ENCODE measurements at places on chromosomes 7 and 10.

DNA sequence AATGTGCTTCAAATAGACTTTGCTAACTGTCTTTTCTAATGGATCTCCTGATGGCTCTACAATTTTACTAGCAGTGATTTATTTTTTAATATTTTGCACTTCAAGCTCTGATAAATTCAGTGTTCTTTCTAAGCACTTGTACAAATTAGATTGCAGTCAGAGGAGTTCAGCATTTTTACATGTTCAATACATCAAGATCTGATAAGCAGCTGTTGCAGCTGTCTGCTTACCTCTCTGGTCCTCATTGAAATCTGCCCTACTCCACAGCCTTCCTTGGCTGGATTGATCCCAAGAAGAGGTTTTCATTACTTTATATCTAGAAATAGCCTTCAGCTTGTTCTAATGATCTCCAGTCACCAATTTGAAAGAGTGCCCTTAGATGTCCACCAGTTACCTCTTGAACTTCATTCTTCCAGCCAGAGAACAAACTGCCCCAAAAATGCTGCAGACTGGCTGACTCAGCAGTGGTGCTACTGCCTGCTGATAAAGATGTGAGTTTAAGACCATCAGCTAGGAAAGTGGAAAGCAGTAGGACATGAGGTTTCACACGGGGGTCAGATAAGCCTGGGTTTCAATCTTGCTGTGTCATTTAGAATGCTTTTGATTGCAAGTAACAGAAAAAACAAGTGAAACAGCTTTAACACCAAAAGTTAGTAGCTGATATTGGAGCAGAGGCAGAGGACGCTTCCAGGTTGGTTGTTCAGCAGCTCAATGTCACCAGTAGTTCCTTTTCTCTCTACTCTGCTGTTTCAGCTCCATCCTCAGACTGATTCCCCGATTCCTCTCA lies 350.9 kb upstream of the NPVF start:
- DNase-seq: no peak

GRCh38 chr7:7577888-7578287 lies 11.2 kb downstream of the MIOS start:
- no peak for DNase-seq

DNA sequence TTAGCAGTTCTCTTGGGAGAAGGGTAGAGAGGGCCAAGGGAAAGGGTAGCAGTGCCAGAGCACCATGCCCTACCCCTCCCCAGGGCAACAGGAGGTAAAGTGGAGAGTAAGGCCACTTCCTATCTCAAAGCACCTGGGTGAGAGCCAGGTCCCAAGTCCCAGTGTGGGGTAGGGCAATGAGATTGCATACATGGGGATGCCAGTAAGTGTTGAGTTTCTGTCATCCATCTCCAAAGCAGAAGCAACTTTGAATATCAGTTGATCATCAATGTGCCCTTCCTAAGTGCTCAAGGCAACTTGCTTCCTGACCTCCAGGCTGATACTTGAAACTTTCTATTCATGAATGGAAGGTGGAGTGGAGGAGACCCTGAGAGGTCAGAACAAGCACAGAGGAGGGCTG lies 2.2 kb upstream of the CAMK2G start:
- no peak for DNase-seq

GRCh38 chr10:75493464-75493863 lies 62.0 kb downstream of the LRMDA start:
- no peak for DNase-seq

DNA sequence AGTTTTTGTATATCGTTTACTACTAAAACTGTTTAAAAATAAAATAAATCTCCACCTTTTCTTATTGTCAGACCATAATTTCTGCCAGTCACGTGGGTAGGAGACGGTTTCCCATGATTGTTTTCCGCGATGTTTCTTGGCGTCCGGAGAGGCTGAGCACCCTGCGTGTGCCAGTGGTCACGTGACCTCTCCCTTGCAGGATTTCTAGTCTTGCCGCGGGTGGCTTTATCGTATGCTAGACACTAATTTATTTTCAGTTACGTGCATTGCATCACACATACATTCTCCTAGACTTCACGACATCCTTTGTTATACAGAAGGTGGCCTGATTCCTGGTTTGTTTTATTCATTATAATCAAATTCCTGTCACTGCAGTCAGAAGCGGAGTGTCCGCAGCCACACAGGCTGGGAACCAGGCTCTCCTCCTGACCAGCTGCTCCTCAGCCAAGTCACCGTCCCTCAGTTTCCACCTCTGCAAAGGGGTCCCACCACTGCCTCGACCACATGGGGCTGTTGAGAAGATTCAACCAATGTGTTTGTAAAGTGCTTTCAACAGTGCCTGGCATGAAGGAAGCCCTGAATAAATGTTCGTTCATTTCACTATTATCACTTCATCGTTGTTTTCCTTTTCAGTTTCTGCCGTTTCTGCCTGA lies 203.2 kb upstream of the PPP2R2D start:
- DNase-seq: no peak

GRCh38 chr10:90326498-90327267 lies 531.2 kb downstream of the HTR7 start:
- DNase-seq: no peak

DNA sequence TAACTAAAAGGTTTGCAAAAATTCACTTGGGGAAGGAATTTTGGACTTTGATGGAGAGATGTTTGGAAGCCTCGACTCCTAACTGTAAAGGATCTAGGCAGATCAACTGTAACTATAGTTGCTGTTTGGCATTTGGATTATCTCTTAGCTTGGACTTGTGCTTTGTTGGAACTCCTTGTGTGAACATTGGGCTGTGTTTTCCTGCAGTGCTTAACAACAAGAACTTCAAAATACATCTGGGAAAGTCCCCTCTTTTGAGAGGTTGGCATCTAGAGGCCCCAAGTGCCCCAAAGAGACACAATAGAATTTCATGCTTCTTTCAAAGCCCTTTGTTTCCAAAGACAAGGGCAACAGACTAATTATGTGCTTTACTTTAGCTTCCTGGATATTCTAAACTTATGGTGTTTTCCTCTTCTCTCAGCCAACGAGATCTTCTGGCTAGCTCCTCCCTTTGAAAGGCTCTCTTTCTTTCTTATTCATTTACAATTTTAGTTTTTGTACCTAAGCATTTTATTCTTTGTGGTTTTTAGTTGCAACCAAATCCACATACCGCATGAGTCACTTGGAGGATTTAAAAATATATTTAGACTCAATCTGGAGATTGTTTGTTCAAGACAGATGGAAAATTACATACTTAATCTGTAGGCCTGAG lies 11.6 kb downstream of the ABCA13 start:
- DNase-seq: no peak

- no peak for DNase-seq
Observed at GRCh38 chr10:21048068-21048467, 151.0 kb upstream of the NEBL start.

DNA sequence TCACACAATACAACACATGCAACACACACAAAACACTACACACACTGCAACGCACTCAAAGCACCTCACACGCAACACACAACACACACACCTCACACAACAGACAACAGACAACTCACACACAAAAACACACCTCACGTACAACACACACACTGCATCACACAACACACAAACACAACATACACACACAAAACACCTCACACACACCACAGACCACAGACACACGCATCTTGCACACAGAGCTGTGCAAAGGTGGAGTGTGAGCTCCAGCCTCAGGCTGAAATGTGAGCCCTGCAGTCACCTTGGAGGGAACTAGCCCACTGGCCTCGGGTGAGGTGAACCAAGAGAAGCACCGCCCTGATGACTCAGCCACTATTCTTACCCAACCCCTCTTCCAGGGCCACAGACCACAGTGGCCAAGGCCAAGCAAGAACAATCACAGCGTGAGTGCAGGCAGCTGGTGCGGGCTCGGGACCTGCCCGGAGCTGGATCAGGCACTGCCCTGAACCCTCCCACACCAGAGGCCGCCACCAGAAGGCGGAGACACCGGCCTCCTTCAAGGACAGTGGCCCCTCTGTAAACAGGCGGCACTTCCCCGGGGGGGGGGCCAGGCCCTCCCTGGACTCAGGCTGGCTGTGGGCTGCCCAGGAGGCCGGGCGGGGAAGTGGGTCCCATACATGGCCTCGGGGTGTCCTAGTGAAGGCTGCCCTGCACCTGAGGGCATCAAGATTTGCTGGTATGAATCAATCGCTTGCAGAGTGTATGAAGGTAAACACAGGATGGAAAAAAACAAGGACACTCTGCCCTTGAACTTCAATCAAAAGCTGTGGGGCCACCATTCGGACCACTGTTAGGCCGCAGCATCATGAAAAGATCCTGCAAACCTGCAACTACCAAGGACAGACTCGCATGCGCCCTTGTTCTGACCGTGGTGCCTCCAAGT lies 106.7 kb downstream of the TNS3 start:
- no peak for DNase-seq

DNA sequence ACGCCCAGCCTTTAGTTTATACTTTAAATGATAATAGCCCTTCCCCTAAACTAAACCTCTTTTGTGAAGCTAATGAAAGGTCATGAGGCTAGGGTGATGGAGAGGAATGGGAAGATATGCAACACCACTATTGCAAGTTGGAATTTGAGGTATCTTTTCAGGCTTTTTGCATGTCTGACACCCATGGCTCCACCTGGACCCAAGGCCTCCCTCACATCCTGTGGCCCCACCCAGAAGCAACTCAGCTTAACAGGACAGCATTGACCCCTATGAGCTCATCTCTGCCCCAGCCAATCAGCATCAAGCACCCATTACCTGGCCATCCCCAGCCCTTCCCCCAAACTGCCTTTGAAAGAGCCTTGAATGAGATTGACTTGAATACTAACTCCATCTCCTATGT lies 674.2 kb upstream of the NRP1 start:
- no peak for DNase-seq

- DNase-seq: no peak
Observed at GRCh38 chr10:42983591-42983990, 93.3 kb upstream of the RET start.

DNA sequence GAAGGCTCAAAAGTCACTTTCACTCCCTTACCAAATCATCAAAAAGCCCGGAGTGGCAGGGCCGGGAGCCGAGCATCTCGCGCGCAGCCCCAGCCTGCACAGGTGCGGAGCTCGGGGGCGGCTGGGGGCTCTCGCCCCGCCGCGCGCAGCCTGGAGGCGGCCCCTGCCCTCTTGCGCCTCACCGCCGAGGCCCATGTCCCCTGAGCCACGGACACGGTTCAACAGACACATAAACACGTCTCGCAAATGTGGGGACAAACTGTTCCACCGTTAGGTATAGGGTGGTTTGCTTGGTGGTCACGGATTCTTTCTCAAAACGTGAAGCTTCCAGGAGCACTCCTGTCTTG lies 700 bp downstream of the GSAP start:
- DNase-seq: peak; percentile 4

DNA sequence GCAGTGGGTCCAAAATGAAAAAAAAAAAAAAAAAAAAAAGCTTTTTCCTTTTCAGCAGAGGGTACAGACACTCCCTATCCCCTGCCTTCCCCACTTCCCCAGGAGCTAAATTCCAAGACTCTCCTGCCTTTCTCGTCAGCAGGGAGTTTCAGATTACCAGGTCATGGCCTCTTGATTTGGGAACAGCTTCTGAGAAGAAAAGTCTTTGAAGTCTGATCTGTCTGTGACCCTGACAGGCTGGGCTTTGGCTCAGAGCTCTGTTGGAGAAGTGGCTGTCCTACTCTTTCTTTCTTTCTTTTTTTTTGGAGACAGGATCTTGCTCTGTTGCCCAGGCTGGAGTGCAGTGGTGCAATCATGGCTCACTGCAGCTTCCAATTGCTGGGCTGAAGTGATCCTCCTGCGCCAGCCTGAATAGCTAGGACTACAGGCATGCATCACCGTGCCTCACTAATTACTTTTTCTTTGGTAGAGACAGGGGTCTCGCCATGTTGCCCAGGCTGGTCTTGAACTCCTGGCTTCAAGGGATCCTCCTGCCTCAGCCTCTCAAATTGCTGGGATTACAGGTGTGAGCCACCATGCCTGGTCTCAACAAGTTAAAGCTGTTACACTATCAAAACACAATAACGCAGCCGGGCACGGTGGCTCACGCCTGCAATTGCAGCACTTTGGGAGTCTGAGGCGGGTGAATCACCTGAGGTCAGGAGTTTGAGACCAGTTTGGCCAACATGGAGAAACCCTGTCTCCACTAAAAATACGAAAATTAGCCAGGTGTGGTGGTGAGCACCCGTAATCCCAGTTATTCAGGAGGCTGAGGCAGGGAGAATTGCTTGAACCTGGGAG lies 59.9 kb downstream of the COL26A1 start:
- DNase-seq: no peak

GRCh38 chr7:77407906-77408305 lies 8.2 kb downstream of the GSAP start:
- no peak for DNase-seq

DNA sequence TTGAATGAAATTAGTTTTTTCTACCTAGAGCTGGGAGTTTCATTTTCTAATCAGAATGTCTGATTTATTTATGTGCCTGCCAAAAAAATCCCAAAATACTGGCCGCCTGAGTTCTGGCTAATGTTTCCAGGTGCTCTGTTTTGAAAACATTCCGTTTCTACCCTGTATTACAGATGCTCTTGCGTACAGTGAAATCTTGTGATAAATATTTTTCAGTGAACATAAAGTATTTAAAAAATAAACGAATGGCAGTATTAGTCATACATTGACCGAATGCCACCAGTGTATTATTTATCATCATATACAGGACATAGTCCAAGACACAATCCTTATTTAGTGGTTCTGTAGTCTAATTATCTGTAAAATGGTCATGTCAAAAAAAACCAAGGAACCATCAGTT lies 102.8 kb downstream of the KAT6B start:
- no peak for DNase-seq

DNA sequence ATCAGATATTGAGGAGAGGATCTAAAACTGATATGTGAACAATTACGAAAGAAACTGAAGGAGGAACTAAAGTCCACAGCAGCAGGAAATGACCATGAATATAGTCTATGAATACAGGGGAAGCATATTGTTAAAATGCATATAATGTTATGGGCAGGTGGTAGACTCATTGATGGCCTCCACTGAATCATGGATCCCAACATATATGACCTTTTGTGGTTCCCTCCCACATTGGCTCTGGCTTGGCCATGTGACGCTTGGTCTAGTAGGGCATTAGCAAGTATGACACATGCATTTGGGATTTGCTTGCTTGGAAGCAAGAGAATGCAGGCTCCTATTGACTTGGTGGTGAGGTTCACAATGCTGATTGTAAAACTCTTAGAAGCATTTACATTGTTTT lies 55.2 kb upstream of the RAB18 start:
- no peak for DNase-seq

DNA sequence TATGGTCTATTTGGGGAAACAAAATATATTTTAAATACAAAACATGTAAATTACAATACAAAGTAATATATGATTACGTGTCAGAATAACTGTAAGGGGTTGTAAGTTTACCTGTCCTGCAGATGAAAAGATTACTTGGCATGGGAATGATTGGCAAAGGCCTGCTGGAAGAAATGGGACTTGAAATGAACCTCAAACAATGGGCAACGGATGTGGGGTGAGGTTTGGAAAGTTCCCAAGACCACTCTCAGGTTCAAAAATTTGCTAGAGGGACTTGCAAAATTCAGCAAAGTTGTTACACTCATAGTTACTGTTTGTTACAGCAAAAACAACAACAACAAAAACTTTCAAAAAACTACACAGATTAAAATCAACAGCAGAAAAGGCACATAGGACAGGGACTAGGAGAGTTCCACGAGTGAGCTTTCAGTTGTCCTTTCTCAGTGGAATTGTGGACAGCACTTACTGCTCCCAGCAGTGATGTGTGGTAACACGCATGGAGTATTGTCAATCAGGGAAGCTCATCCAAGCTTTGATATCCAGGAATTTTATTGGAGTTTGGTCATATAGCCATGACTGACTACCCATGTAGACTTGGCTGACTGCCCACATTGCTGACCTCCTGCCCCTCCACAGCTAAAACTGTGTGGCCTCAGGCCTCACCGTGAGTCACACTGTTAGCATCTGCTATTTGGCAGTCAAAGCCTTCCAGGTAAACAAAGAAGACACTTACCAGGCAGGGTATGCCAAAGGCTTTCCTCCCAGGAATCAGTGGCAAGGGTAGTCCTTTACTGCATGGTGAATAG lies 43.8 kb downstream of the EXOC6 start:
- no peak for DNase-seq

All from stimulated activated CD8-positive, alpha-beta memory T cell treated with anti-CD3 and anti-CD28 coated beads, Interleukin-12 subunit alpha, Interleukin-12 subunit beta, amount 100 ng/mL, for 1 hour (primary cell).